ENCODE measurements at places on chromosomes 2 and 18.

GRCh38 chr18:74516271-74517235 is 17.7 kb upstream of the CNDP1 start:
- DNase-seq: no peak

- peak; percentile 73 for DNase-seq
These were observed 47.6 kb upstream of the STON1 start for GRCh38 chr2:48482313-48482712.

- DNase-seq: peak; percentile 31
These were observed 190.7 kb upstream of the RBBP8 start for GRCh38 chr18:22742409-22742808.

- DNase-seq: no peak
These were observed 118.1 kb downstream of the EPB41L3 start for GRCh38 chr18:5425721-5426120.

DNA sequence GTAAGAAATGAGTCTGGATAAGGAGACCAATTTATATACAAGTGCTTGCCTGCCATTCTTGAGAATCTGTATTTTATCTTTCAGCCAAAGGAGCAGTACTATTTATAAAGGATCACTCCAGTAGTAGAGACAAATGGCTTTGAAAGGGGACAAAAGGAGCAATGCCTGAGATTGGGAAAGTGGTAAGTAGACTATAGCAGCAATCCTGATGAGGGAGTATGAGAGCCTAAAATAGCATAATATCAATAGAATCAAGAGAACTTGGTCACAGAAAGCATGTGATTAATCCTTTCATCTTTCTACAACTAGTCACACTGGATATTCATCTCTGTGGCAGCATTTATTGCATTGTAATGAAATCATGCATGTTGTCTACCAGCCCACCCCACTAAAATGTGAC is 20.2 kb downstream of the NRXN1 start:
- DNase-seq: no peak
